NCI-H146 (cell line): ENCODE measurements at places on chromosomes 12 and 14.

DNA sequence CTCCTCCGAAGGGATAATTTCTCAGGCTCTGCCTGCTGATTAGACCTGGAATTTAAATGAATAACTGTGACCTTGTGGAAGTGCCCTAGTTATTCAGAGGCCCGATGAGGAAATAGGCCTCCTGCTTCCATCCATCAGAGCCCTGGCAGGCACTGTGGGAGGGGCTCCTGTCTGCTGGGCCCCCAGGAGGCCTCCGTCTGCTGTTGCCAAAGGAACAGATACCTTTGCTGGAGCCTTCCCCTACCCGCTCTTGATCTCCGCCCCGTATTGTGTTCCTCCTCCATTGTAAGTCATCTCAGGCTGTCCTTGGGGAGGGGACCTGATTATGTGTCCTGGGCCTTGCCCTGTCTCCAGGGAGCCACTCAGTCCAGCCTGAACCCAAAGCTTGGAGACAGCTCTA, 112.3 kb downstream of the NRXN3 start:
- DNase-seq: peak; percentile 52

GRCh38 chr12:38905480-38906351, at the start of gene CPNE8:
Gene CPNE8, minus strand, starts transcription at chr12:38905591. Its CDS starts 57 bp downstream, at chr12:38905534.
- no peak for DNase-seq

- no peak for DNase-seq
These were observed 56.4 kb downstream of the PITPNM2 start for GRCh38 chr12:123094349-123095077.

GRCh38 chr12:84305144-84305543, 607.5 kb downstream of the SLC6A15 start:
- DNase-seq: no peak

DNA sequence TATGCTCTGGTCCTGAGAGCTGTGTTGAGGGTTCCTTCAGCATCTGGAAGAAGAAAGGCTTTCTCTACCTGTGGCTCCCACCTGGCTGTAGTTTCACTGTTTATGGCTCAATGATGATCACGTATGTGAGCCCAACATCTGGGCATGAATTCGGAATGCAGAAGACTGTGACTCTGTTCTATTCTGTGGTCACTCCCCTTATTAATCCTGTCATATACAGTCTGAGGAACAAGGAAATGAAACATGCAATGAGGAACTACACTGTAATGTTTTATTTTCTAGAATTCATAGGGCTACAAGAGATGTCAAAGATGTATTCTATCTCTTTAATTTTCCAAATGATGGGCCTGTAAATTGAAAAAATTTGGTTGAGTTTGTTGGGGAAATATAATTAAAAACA, 10.8 kb upstream of the OR11G2 start:
- DNase-seq: no peak

- DNase-seq: no peak
These were observed 225.2 kb downstream of the FUT8 start for GRCh38 chr14:65637780-65638179.

DNA sequence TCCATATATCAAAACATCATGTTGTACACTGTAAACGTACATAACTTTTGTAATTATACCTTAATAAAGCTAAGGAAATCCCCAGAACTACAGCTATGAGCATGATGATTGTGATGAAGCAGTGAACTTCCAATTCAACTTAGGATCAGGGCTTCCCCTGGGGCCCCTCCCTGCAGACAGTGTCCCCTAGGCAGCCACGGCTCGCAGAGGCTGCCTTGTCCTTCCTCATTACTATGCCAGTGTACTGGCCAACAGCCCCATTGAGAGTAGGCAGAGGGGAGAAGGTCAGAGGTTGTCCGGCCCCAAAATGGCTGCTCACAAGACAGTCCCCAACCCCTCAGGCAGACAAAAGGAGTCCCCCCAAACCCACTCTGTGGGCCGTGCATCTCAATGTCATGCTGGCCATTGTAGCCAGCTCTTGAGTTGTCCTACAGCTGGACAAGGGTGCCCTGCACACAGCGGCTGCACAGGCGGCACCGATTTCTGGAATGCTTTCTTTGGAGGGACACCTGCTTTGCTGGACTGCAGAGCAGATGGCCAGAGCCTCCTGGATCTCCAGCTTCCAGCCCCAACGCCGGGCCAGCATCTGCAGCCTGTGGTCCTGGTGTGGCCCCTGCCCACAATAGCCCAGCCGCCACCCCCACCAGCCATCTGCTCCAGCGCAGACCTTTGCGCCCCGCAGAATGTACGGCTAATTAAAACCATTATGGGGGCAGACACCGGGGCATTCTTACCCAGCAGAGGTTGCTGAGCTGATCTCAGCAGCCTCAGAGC, 46.1 kb downstream of the NIN start:
- peak; percentile 45 for DNase-seq

- DNase-seq: no peak
These were observed 12.8 kb upstream of the PSMA6 start for GRCh38 chr14:35279369-35279768.

DNA sequence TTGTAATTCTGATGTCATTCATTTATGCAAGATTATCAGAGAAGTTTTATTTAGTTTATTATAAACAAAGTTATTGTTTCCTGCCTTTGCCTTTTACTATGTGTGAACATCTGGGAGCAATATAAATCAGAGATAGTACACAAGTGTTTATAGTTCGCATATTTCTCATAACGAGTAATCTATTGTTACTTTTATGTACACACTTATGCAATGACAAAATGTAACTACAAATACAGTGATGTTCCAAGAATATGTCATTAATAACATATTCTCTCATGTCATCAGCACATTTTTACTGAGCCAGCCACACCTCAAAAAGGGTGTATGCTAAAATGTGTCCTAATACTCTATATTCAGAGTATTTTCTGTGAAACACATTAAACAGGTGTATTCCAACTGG, 243.2 kb downstream of the ALX1 start:
- DNase-seq: no peak

- no peak for DNase-seq
These were observed 29.4 kb downstream of the PLEKHA5 start for GRCh38 chr12:19158923-19159322.

DNA sequence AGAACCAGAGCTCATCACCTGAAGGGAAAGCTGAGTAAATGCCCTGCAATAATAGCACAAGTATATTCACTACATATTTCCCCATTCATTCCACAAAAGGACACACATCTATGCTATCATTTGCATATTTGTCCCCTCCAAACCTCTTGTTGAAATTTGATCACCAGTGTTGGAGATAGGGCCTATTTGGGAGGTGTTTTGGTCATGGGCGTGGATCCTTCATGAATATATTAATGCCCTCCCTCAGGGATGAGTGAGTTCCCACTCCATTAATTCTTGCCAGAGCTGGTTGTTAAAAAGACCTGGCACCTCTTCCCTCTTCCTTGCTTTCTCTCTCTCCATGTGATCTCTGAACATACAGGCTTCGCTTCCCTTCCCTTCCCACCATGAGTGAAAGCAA, 18.6 kb upstream of the ZDHHC17 start:
- DNase-seq: no peak

GRCh38 chr12:64797156-64797555, 27.3 kb upstream of the TBC1D30 start:
- no peak for DNase-seq

DNA sequence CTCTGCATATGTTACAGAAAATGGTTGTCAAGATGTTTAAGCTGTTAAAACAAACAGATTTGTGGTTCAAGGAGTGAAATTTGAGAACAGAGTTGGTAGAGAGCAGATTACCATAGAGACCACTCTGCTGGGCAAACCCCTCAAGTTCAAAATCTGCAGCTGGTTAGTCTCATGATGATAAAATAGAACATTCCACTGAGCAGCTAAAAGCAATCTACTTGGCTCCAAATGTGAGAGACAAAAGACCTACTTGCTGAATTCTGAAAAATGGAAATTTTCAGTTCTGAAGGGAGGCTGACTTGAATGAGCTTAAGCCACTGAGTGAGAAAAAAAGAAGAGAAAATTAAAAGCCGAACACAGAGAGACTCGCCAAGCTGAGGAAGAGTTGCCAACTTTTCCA, 519.3 kb downstream of the NOVA1 start:
- DNase-seq: peak; percentile 16

DNA sequence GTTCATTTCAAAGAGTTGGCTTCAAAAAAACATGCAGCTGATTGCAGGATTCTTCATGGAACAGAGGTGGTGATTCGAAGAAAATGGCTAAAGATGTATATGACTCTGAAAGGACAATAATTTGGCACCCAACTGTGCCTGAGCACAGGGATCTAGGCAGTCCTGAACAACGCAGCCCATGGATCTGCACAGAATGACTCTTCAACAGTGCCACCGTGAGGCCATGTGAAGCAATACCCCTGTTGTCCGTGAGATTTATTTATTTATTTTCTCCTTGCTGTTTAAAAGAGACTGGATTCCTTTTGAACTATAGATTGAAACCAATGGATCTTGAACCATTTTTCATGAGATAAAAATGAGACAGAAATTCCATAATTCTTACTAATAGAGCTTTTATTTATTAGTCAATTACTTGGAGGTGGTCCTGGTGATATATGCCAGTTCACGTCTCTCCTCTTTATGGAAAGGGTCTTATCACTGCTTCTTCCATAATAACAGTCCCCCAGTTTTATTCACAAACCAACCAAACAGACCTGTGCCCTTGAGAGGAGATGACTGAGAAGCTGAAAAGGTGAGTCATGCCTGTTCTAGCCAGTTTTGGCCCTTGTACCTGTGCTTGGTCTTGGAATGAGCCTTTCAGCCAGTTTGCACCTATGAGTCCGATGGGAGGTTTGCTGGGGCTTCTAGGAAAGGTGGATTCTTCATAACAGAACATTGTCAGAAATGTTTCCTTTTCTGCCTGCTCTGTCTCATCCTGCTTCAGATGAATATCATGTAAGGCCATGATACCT, 1598.3 kb downstream of the AACS start:
- DNase-seq: no peak

- no peak for DNase-seq
These were observed 394.5 kb upstream of the DDHD1 start for GRCh38 chr14:53547593-53547992.

DNA sequence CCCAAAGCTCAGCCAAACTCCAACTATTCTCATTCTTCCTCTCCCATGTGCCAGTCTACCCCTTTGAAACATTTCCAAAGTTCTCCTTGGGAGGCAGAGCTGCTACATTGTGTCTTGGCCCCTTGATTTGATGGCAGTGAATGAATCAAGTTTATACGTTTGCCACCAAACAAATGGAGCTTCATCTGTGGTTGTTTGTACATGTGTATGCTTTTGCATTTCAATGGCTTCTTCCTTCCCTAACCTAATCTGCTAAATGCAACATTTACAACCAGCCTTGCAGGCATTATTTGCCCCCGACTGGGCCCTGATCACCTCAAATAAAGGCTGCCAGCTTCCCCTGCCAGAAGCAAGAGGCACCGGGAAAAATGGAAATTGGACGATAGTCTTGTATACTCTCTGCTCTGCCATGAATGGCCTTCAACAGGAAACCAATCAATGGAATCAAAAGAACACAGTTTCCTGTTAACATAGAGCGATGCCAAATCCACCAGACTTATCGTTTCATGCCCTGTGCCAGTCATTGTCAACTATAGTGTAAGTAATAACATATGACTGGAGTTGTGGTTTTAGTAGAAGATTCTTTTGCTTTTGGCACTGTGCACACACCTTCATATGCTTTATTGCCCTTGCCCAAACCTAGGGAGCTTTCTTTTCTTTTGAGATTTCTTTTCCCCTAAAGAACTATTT, 97.8 kb downstream of the TMEM30B start:
- DNase-seq: peak; percentile 34

DNA sequence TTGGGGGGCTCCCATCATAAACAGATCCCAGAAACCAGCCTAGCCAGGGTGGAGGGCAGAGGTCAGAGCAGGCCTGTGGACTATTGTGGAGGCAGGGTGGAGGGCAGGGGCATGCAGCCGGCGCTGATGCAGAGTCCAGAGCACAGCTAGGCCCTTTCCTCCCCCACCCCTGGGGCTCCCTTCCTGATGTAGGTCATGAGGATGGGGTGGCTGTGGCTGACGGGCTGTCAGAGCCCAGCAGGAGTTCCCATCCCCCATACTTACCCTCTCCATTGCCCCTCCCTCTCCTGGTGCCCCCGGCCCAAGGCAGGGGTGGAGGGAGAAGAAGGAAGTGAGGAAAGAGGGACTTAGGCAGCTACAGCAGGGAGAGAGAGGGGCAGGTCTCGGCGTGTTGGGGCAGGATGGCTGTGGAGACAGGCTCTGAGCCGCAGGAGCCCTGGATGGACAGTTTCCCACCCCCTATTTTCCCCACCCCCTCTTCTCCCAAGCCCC, 5.7 kb upstream of the ZNF385A start:
- peak; percentile 13 for DNase-seq

DNA sequence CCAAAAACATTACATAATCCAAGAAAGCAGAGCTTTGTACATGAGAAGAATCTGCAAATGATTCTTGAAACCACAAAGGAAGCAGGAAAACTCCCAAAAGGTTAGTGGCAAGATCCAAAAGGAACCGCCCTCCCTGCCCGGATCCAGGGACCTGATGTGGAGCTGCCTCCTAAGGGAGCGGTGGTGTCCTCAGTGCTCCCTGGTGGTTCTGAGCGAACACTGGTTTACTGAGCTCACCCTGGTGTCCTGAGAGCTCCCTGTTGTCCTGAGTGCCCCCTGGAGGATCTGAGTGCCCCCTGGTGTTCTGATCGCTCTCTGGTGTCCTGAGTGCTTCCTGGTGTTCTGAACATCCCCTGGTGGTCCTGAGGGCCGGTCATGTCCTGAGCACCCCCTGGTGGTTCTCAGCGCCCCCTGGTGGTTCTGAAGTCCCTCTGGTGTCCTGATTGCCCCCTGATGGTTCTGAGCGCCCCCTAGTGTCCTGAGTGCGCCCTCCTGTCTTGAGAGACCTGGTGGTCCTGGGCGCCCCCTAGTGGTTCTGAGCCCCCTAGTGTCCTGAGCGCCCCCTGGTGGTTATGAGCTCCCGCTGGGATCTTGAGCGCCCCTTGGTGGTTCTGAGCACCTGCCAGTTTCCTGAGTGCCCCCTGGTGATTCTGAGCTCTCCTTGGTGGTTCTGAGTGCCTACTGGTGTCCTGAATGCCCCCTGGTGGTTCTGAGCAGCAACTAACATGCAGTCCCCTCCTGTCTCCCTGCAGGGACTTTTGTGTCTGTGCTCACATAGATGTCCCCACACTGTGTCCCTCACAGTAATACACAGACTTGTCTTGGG, 891.1 kb downstream of the TMEM121 start:
- peak; percentile 89 for DNase-seq

- DNase-seq: no peak
These were observed 223.5 kb downstream of the SLC41A2 start for GRCh38 chr12:104734541-104735095.

- peak; percentile 85 for DNase-seq
These were observed 59.9 kb upstream of the FBRSL1 start for GRCh38 chr12:132429946-132430643.

- no peak for DNase-seq
These were observed 87.7 kb upstream of the FOXN3 start for GRCh38 chr14:89504602-89505313.

- no peak for DNase-seq
These were observed 16.5 kb downstream of the ITPK1 start for GRCh38 chr14:93099196-93099595.
